Stimulated activated CD8-positive, alpha-beta memory T cell treated with anti-CD3 and anti-CD28 coated beads, Interleukin-4, amount 100 ng/mL, for 4 hours (primary cell): ENCODE measurements at places on chromosomes 3 and 15.

DNA sequence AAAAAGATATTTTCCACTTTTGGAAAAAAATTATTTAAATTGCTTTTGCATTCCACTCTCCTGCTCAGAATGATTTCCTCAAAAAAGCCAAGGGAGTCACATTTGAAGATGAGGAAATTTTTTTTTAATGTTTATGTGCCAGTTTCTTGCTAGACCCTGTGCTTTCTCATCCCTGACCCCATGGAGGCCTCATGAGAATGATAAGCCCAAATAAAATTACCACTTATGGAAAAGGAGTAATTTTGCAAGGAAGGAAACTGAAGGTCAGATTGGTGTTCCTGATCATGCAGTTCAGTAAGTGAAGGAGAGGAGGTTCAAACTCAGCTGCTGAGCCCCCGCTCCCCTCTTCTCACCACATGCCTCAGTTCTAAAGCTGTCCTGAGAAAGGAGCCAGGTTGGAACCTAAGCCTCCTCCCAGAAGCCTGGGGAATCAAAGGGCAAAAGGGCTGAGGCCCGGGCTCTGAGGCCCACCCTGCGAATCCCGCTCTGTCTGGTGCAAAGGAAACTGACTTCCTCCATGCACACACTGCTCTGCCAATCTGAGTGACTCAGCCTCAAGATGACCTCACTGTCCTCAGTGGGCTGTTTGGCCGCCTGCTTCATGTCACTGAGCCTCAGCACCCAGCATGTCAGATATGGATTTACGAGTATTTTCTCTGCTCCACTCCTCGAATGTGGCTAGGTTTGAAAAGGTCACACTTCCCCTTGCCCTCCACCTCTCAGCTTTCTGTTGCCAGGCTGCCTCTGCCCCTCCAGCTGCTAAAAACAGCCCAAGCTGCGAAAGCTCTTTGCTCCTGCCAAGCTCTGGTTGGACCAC is 56.9 kb upstream of the FLNB start:
- DNase-seq = no peak

DNA sequence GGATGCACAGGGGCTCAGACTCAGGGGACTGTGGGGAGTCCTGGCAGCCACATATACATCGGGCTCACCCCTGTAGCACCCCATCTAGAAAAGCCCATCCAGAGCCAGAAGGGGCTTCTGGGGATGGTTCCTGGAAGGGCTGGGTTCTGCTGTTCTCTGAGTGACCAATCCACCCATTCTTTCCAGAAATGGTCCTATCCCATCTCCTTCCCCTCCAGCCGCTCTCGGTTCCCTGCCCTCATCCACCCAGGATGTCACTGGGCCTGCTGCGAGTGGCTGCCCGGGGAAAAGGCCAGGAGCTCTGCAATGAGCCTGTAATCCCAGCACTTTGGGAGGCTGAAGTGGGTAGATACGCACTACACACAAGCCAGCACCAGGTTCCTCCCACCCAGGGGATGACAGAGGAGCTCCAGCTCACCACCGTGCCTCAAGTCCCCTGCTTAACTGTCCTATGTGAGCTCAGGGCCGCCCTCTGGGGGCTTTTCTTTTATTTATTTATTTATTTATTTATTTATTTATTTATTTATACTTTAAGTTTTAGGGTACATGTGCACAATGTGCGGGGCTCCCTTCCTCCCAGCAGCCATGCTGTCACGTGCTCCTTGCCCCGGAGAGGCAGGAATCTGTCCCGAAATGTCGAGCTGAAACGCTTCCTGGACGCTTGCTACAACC is 13.6 kb upstream of the CSK start:
- DNase-seq = no peak

- DNase-seq = no peak
Observed at GRCh38 chr3:104291878-104292277, 1074.8 kb upstream of the ALCAM start.

DNA sequence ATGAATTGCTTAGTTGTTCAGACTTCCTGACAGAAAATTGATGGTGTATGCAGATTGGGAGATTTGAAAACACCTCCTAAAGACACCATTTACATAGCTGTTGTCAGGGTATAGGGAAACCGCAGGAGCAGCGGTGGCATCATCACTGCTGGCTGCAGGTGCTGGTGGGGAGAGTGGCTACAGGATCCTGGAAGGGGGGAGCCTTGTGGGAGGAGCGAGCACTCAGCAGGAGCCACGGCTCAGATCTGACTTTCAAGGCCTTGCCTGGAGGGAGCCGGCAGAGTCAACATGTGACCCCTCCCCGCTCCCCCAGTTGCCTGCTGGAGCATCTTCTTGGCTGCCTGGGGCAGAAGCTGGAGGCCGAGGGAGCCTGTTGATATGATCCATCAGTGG is 26.1 kb downstream of the EDEM1 start:
- DNase-seq = no peak

DNA sequence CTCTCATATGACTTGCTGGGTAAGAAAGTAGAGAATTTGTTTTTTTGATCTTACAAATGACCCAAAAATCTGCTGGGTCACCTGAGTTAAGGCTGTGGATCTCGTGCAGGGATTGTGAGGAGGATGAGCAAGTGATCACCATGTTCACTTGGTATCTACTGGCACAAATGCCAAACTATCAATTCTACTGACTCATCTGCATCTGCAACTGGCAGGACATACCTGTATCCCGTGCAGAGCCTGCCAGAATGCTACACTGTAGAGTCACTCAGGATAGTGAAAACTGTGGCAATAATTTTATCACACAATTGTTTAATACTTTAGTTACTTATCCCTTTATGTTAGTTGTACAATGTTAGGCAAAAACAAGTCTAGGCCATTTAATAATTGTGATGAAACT is 129.6 kb upstream of the PLXND1 start:
- DNase-seq = no peak

GRCh38 chr15:89759835-89760234 is 8.8 kb upstream of the MESP1 start:
- no peak for DNase-seq

DNA sequence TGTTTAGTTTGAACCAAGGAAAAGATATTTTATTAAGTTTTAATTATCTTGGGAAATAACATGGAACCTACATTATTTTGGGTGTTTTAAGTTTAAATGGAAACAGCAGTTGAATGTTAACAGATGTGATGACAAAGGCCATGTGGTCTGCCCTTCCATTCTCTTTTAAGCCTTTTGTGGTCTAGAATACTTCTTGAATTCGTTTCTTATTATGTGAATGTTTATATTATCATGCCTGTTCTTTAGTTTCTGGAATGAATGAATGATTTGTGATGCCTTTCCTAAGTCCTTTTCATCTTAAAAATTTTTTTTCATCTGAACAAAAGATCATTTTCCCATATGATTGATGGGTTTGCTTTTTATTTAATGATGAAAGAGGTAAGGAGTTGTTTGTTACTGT is 44.6 kb downstream of the SNRK start:
- no peak for DNase-seq

DNA sequence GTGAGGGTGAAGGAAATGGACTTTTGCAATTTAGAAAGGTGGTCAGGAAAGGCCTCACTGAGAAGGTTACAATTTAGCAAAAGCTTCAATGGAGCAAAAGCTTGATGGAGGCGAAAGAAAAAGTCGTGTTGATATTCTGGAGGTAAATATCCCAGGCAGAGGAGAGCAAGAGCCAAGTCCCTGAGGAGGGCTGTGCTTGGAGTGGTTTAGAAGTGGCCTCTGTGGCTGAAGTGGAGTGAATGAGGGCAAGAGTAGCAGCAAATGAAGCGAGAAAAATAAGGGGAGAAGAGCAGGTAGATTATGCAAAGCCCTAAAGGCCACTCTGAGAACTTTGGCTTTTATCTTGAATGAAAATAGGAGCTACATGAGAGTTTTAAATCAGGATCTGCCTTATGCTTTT is 54.1 kb downstream of the GUCA1C start:
- DNase-seq = no peak

DNA sequence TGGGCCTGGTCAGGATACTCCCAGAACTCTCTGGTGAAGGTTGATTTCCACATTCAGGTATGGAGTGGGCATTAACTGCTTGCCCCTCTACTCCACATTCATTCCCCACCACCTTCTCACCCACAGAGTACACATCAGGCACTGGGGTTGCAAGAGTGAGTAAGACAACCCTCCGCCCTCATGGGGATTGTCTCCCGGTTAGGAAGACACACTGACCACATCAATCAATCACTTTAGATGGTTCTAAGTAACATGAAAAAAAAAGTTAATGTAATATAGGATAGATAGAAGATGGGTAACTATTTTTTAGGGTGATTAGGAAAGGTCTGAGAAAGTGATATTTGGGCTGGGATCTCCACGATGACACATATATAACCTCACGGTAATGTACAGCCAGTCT is 116.0 kb upstream of the NEO1 start:
- no peak for DNase-seq

GRCh38 chr15:90037961-90038631 is 37.0 kb downstream of the ZNF710 start:
- DNase-seq = peak; percentile 21
